Hindlimb muscle (tissue), 1 donor: ENCODE measurements at places on chromosomes 6 and 20. TPM values are rescaled to one million over a fixed set of nuclear protein-coding genes. Genes with fewer than 3 reads are reported as not detected.

The KIF6 gene
- 1.6 TPM for polyA plus RNA-seq

The PAQR8 gene
- 4.9 TPM for polyA plus RNA-seq

The C6orf52 gene
- polyA plus RNA-seq: 1.5 TPM

The SLC24A3 gene
- polyA plus RNA-seq: 28.9 TPM

DNA sequence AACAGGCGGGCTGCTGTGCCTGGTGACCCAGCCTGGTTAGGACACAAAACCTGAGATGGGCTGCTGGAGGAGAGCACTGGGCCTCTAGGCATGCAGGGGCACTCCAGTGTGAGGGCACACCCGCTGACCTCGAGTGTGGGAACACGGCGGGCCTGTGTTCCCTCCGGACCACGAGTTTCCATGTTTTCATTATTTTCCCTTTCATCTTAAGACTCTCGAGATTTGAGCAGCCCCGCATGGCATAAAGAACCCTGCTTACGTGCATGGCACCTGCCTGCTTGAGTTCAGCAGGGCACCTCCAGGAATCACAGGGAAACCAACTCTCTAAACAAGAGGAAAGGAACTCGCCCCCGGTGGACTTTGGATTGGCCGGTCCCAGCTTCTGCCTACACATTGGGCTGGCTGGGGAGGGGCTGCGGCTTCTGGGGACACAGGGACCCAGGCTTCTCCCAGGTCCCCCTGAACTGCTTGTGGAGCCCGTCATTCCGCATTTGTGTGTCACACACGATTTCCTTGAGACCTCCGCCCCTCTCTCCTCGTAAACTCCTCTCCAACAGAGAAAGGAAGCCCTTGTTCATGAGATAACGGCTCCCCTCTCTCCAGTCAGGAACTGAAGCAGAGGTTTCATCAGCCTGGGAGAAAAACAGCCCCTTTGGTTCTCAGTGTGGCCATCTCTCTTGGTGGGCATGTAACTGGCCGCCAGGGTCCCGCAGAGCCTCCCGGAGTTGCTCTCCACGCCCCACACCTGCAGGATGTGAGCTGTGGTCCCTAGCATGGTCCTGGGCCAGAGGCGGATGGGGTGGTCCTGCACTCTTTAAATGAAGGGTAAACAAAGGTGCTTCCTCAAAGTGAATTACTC, 181.8 kb downstream of the TTLL2 start:
- no peak for DNase-seq

DNA sequence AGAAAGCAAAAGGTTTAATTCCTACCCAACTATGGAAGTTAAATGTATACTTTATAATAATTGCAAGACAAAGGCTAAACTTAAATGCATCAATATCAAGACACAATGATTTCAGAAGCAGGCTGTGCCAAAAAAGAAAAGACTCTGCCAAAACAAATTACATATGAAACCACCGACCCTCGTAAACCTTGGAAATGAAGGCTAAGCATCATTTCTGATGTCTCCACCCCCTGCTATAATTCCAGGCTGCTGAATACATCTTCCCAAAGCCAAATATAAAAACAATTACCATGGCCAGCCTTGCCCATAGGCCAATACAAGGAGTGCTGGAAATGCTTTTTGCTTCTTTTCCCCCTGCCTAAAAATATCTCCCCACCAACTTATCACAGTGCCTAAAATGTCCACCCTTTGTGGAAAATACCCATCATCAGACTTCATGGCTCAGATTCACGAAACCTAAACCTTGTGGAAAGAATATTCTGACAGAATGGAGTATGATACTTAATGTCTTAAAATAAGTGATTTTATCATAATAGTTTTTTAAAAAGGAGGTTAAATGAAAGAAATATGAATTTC, 37.4 kb downstream of the RCAN2 start:
- DNase-seq: no peak

DNA sequence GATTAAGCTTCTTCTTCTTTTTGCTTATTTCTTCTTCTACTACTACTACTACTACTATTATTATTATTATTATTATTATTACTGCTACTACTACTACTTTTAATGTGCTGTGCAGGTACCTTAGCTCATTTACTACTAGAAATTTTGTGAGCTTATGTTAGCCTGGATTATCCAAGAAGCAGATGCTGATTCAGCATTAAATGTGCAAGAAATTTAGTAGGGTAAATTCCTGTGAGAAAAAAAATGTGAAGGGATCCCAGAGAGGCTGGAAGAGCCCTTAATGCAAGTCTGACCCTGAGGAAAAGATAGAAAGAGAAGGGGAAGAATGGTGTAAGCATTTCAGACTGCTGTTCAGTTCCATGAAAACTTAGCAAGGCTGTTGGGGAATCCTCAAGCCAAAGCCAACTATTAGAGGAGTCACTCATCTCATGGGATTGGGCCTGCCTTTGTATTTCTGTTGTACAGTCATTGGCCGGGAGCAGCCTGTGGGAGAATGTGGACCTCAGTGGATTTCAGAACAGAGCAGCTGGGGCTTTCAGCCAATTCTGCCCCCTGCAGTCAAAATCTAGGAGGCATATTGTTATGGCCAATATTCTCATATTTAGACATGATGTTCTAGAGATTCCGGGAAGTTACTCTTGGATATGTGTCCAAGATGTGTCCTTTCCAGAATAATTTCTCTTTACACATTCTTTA, 37.2 kb upstream of the TSPYL1 start:
- no peak for DNase-seq

DNA sequence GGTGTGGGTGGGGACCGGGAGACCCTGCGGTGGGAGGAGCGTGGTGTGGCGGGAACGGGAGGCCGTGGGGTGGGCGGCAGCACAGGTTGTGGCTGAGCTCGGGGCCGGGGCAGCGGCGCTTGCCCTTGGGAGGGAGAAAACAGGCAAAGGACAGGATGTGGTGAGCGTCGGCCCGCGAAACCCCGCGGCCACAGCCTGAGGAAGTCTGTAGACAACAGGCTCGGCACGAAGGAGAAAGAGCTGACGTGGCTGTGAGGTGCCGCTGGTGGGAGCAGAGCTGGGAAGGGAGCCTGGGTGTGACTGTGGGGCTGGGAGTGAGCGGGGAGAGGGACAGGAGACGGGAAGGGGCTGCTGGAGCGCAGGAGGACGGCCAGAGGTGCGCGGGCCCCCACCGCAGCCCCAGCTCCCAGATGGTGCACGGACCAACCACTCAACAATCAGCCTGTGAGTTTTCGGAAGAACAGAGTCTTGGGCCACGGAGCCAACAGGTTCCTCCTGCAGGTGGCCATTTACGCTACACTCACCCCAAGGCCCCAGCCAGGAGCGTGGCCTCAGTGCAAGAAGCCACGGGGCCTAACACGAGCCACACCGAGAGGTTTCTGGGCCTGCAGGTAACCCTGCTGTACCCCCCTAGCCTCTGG, 202.8 kb downstream of the DLL1 start:
- DNase-seq: no peak

DNA sequence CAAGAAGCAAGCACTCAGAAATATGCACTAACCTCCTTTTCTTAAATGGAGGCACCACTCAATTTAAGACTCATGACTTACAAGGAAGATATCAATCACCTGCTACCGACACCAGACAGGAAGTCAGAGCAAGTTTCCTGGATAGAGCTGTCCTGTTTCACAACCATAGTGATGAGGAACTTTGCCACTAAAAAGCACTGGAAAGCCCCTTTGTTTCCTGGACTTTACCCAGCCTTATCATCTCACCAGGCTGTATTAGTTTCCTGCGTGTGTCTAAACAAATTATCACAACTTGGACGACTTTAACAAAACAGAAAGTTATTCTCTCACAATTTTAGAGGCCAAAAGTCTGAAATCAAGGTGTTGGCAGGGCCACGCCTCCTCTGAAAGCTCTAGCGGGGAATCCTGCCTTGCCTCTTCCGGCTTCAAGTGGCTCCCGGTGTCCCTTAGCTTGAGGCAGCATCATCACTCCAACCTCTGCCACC, 253.8 kb upstream of the STXBP5 start:
- no peak for DNase-seq

- DNase-seq: no peak
Measured at GRCh38 chr20:47773371-47773786, 11.9 kb downstream of the SULF2 start.
